Stimulated activated effector memory CD8-positive, alpha-beta T cell treated with anti-CD3 and anti-CD28 coated beads, Interleukin-12 subunit alpha, Interleukin-12 subunit beta, amount 100 ng/mL, for 72 hours (primary cell): ENCODE measurements at places on chromosomes 13 and 19.
A peak's percentile ranks its signal among the peaks of the same experiment; 100 is the strongest.

DNA sequence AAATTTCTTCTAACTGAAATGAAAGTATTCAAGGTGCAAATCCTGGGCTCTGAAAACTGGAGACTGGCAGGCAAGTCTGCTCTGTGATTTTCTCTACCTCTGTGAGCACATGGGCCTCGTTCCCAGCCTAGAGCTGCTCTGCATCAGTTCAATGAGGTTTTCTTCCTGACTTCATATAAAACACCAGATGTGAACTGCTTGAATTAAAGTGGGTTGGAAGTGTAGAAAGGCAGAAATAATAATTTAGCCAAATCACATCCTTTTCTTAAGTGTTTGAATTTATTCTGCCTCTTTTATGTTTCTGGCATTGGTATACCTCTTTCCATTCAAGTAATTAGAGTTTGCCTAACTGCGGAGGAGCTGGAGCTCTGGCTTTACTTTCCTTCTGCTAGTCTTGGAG lies 540.8 kb downstream of the OLFM4 start:
- DNase-seq = no peak

GRCh38 chr13:30124131-30124768 lies 183.1 kb downstream of the KATNAL1 start:
- DNase-seq = no peak

GRCh38 chr13:33263976-33264619 lies 21.5 kb downstream of the STARD13 start:
- DNase-seq = no peak

GRCh38 chr19:6997679-6998445 lies 23.4 kb downstream of the MBD3L2B start:
- no peak for DNase-seq

GRCh38 chr13:36207672-36208071 lies 6.7 kb downstream of the SOHLH2 start:
- no peak for DNase-seq

GRCh38 chr19:46951171-46951986 lies 68.3 kb upstream of the NPAS1 start:
- peak; percentile 69 for DNase-seq

- DNase-seq = no peak
Observed at GRCh38 chr19:56660381-56661107, 11.0 kb downstream of the ZNF835 start.

DNA sequence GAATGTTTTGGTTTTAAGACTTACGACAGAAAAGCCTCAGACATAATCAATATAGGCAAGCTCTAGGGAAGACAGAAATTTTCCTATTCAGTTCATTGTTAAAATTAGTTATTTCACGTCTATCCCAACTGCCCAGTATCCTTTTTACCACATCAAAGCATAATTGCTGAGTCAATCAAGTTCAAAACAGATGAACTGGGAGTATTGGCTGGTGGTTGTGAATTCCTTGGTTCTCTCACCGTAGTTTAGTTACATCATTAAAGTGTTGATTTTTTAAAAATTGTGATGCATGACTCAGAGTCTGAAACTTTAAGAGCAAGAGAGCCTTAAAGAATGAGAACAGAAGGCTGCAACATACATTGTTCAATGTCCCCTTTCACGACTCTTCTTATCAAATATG lies 143.3 kb upstream of the FREM2 start:
- DNase-seq = no peak

GRCh38 chr19:45539459-45539858 lies 32.2 kb downstream of the VASP start:
- DNase-seq = no peak

GRCh38 chr19:14979476-14980255 lies at the start of gene SLC1A6:
TSS of gene SLC1A6 (minus strand) at chr19:14979864. CDS start at chr19:14972910, 6,954 bp downstream.
- DNase-seq = no peak

GRCh38 chr13:53013113-53013512 lies 15.5 kb upstream of the OLFM4 start:
- no peak for DNase-seq

- no peak for DNase-seq
Observed at GRCh38 chr13:46136688-46137087, 31.9 kb upstream of the CPB2 start.

DNA sequence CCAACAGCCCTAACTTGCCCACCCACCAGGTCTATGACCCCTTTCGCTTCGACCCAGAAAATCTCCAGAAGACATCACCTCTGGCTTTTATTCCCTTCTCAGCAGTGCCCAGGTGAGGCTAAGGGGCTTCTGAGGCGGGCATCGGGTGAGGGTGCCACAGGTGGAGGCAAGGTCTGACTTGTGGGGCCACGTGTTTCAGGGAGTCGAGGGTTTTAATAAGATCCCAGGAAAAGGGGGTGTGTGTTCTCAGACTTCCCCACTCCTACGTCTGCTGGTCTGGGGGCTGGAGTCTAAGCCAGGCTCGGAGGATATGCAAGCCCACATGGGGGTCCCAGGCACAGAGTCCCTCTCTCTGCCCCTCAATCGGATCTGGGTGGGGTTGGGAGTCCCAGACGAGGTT lies 30.9 kb upstream of the CYP4F8 start:
- no peak for DNase-seq

- DNase-seq = no peak
Observed at GRCh38 chr13:49627831-49628652, at the start of gene ARL11. TSS of gene ARL11 (plus strand) at chr13:49628507. CDS start at chr13:49630448, 1,941 bp downstream.

- no peak for DNase-seq
Observed at GRCh38 chr13:24135674-24136300, 24.7 kb upstream of the SPATA13 start.
